ENCODE measurements at places on chromosomes 3 and 15.

- no peak for DNase-seq
These were observed 15.0 kb downstream of the ARL14 start for GRCh38 chr3:160691962-160692361.

DNA sequence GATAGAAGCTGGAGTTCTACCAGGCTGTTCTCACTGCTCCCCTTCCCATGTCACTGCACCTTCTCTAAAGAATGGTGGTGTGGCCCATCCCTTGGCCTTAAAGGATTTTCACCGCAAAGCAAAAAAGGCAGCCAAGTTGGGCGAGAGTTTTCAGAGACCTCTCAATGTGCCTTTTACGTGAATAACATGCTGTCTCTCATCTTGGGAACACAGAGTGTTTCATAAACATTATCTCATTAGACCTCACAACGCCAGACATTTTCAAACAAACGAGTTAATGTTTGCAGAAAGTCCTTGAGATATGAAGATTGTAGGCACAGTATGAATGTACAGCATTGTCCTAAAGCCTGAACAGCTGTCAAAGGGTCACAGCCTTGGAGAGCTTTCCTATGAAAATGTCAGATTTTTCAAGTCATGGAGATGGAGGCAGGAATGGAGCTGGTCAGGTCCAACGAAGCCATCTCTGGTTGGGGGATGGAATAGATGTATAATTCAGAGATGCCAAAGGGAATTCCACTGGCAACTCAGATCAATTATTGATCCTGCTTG, 21.3 kb downstream of the TM4SF1 start:
- no peak for DNase-seq

DNA sequence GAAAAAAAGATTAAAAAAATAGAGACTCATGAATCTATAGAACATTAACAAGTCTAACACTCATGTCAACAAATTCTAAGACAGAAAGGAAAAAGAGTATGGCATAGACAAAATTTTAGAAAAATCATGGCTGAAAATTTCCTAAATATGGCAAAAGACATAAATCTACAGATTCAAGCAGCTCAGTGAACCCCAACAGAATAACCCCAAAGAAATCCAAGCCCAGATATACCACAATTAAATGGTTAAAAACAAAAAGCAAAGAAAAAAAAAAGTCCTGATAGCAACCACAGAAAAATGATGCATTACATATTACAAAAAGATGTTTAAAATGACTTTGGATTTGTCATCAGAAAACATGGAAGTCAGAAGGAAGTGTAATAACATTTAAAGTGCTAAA, 75.6 kb downstream of the AQR start:
- DNase-seq, result no peak

- DNase-seq, result peak; percentile 78
These were observed 22.5 kb downstream of the POPDC2 start for GRCh38 chr3:119637679-119638477.

DNA sequence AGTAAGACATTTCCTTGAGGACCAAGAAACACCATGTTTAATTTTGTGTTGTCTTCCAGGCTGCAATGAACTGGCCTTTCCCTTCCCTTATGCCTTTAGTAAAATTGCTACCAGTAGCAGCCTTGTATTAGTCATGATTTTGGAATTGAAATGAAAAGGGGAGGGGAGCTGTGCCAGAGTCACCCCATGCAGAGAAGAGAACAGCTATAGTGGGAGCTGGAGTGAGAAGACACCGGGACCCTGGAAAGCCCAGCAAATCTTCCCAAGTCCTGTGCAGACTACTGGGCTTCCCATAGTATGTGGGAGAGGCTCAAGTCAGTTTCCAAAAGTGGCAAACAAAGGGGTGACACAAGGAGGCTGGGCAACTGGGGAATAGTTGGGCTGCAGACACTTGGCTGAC, 178.5 kb downstream of the NR1D2 start:
- DNase-seq, result no peak

- no peak for DNase-seq
These were observed 6.4 kb downstream of the CFAP20DC start for GRCh38 chr3:59043391-59043790.

- peak; percentile 83 for DNase-seq
These were observed 37.5 kb downstream of the NBEAL2 start for GRCh38 chr3:47016934-47017435.

GRCh38 chr3:101635345-101635744, 41.6 kb downstream of the ZBTB11 start:
- DNase-seq, result no peak

DNA sequence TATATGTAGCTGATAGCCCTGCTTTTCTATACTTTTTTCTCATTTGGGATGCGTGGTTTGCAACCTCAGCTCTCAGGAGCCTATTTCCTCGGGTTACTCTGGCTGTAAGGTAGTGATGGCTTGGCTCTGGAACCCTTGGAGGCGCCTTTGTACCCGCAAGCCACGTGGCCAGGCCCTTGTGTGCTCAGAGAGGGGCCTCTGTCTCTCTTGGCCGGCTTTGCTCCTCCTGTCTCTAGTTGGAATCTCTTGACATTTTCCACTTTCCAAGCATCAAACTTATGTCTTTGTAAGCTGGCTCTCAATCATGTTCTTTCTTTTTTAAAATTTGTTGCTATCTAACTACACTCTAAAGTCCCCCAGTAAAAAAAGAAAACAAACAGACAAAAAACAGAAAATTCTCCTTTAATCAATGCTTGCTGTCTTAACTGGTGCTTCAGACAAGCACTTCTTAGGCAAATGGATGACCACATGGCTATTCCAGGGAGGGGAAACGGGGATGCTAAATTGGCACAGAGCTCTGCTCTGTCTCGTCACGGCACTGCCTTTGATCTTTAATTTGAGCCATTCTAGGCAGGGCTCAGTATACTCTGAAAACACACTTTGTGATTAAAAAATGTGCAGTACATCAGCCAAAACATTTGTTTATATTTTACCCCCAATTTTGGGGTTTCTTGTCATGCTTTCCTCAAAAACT, 180.4 kb upstream of the NR2E3 start:
- DNase-seq, result no peak

GRCh38 chr3:105907777-105908176, 39.0 kb upstream of the CBLB start:
- DNase-seq, result no peak

- no peak for DNase-seq
These were observed 72.4 kb downstream of the CHDH start for GRCh38 chr3:53773611-53774368.

DNA sequence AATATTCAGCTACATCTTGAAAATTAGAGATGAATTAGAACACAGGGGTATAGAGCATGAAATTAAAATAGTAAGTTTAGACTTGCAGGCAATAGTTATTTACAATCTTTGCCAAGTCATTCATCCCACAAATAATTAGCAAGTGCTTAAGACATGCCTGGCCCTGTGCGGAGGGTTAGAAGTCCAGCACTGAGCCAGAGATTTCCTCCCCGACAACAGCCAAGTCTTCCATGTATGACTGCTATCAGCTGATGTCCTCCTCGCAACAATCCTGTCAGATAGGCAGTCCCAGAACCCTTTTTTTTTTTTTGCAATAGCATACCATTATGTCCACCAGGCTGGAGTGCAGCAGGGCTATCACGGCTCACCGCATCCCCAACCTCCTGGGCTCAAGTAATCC, 14.6 kb downstream of the SIN3A start:
- no peak for DNase-seq

- DNase-seq, result peak; percentile 42
These were observed 37.8 kb downstream of the EHHADH start for GRCh38 chr3:185215873-185216606.

DNA sequence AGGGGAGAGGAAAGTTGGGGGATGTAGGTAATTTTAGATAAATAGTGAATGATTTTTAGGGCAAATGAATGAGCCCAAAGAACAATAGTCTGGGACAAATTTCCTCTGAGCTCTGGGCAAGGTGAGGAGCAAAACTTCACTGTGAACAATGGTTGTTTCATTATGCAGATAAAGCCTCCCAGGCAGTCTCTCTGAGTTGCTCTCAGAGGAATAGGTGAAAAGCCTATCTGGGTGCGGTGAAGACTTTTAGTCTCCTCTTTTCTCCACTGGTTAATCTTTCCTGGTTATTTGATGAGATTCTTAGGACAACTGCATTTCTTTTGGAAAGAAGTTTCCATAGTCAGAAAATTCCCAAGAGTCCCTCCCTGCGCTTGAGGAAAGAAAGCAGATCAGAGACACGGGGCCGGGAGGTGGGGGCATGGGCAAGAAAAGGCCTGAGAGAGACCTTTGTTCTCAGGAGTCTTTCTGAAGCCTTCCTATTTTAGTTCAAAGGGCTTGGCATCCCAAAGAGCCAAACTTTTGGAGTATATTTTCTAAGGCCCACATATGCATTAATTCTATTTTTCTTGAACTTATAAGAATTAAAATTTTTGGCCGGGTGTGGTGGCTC, 353.6 kb upstream of the SLCO3A1 start:
- no peak for DNase-seq

GRCh38 chr3:40237889-40238571, 71.5 kb upstream of the EIF1B start:
- DNase-seq, result no peak

GRCh38 chr3:17089314-17089700, 204.6 kb downstream of the PLCL2 start:
- DNase-seq, result no peak

DNA sequence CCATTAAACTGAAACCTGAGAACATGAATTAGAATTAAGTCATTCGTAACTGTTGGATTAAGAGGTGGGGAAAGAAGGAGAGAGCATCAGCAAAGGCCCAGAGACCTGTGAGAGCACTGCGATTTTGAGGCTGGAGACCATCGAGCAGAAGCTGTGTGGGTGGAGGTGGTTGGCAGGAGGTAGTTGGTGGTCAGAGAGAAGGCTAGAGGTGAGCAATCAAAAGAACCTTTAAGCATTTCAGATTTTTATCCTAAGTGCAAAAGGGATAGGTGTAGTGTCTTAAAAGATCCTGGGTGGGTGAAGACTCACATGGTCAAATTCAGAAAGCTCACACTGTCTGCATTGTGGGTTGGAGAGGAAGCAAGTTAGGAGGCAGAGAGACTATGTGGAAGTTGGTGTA, 65.1 kb upstream of the TEX264 start:
- DNase-seq, result no peak

Data from kidney capillary endothelial cell (primary cell).